ENCODE measurements at places on chromosomes 7 and 10.

GRCh38 chr7:106216923-106217542, 67.8 kb downstream of the NAMPT start:
- DNase-seq, result no peak

DNA sequence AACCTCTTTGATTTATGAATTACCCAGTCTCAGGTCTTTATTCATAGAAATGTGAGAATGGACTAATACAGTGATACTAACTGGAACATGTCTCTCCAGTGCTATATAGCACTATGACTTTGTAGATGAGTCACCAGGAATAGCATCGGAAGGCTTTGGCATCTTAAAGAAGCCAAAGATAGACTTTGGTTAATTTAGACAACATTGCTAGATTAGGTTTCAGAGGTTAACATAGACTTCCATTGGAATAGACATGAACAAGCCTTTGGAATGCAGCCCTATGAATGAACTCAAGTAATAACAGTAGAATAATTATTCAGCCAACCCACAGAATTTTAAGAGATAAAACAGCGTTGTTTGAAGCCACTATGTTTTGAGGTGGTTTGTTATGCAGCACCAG, 169.2 kb downstream of the HGF start:
- no peak for DNase-seq

DNA sequence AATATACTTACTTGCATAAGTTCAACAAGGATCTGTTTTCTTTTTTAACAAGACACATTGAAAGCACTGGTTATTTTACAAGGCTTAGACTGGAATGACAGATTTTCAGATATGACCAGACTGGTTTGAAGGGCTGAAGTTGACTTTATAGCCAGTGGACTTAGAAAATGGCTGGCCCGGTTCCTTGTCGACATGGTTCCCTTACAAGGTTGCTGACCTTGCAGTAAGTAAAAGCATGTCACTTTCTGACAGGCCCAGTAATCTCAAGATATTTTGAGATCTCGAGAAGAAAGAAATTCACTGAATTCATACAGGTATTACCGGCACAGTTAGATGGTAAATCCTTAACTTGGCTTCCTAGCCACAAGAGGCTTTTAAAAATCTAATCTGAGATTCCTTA, 136.5 kb downstream of the COBL start:
- DNase-seq, result no peak

GRCh38 chr10:60155943-60156683, 233.6 kb downstream of the ANK3 start:
- DNase-seq, result no peak

Data from epithelial cell of prostate (primary cell).